ENCODE measurements at places on chromosomes 3 and 15. TPM values are rescaled to one million over a fixed set of nuclear protein-coding genes. Genes with fewer than 3 reads are reported as not detected.

Gene SLC38A3
- not detected for total RNA-seq

Gene FILIP1L
- 12.6 TPM for total RNA-seq

Gene KBTBD12
- not detected for total RNA-seq

Gene TRH
- total RNA-seq: not detected

Gene COLQ
- 0.17 TPM for total RNA-seq

Gene GABRR3
- total RNA-seq: not detected

Gene P2RY14
- total RNA-seq: not detected

Gene POTEB2
- total RNA-seq: not detected

Gene UCN2
- 1.9 TPM for total RNA-seq

Gene VGLL4
- total RNA-seq: 18.9 TPM

Gene C3orf18
- total RNA-seq: 7.7 TPM

Gene OR4M2
- total RNA-seq: not detected

Gene CSNK1G1
- total RNA-seq: 8.8 TPM

Gene ACKR2
- total RNA-seq: under 0.01 TPM

Gene CASR
- total RNA-seq: not detected

Gene TMCO5A
- total RNA-seq: not detected

Gene PYGO1
- 5.9 TPM for total RNA-seq

Gene ERICH6
- total RNA-seq: not detected

Gene UBA7
- total RNA-seq: 14.5 TPM

Gene ITIH3
- total RNA-seq: not detected

Gene TBC1D21
- total RNA-seq: not detected

Gene MAP1A
- 18.7 TPM for total RNA-seq

Gene C3orf49
- total RNA-seq: not detected

Gene C2CD4A
- total RNA-seq: not detected

Gene SLC22A13
- total RNA-seq: not detected

Gene TJP1
- 58.0 TPM for total RNA-seq

Gene ROPN1
- not detected for total RNA-seq

Gene CSTA
- 1.0 TPM for total RNA-seq

Gene DOCK3
- under 0.01 TPM for total RNA-seq

Gene PSTPIP1
- 0.84 TPM for total RNA-seq

Gene IQCF5
- not detected for total RNA-seq

Gene TGM5
- not detected for total RNA-seq

Gene PRRT3
- 3.2 TPM for total RNA-seq

Gene SLC9C1
- not detected for total RNA-seq

Gene CPEB1
- total RNA-seq: 2.4 TPM

Gene VEPH1
- total RNA-seq: 25.9 TPM

Gene TEX55
- total RNA-seq: not detected

Gene FGF7
- 9.2 TPM for total RNA-seq

Gene CISH
- 2.1 TPM for total RNA-seq

Gene TP63
- not detected for total RNA-seq

Gene GCNT3
- not detected for total RNA-seq

Gene EHD4
- total RNA-seq: 27.4 TPM
